ENCODE measurements at places on chromosomes 11 and 22.
A peak's percentile ranks its signal among the peaks of the same experiment; 100 is the strongest.

- DNase-seq = no peak
Measured at GRCh38 chr11:124896071-124896750, 1.5 kb downstream of the ROBO4 start.

- DNase-seq = no peak
Measured at GRCh38 chr11:62046568-62047100, 77.2 kb upstream of the INCENP start.

DNA sequence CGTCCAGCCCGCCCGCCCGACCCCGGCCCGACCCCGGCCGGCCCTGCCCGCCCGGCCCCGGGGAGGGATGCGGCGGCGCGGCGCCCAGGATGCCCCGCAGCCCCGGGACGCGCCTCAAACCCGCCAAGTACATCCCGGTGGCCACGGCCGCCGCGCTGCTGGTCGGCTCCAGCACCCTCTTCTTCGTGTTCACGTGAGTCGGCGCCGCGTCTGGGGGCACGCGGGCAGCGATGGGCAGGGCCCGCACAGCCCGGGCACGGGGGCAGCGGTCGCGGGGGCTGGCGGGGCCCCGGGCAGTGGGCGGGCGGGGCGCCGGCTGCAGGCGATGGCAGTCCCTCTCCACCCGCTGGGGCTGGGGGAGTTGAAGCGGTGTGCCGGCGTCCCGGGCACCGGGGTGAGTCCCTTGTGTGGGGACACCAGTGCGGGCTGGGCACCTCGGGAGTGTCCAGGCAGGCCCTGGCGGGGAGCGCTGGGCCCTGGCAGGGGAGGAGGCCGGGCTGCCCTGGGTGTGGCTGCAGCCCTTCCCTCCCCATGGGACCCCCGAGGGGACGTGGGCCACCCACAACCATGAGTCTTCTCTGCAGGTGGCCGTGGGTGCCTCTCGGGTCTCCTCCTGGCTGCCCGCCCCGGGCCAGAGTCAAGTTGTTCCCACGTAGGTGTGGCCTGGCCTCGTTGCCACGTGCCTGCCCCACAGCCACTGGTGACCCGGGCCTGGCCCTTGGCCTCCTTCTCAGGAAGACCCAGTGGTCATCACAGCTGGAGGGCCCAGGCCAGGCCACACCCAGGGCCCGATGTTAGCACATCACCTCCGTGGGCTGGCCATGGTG lies 468 bp downstream of the ZDHHC8 start:
- DNase-seq = no peak

GRCh38 chr11:110147962-110148709 lies 54.9 kb downstream of the ZC3H12C start:
- no peak for DNase-seq

GRCh38 chr11:122509899-122510298 lies 145.6 kb upstream of the UBASH3B start:
- DNase-seq = no peak

- DNase-seq = no peak
Measured at GRCh38 chr11:122672892-122673291, 17.4 kb downstream of the UBASH3B start.

- no peak for DNase-seq
Measured at GRCh38 chr11:75954039-75954438, 139.0 kb downstream of the UVRAG start.

- DNase-seq = no peak
Measured at GRCh38 chr22:26599505-26599904, 9.6 kb upstream of the TPST2 start.

GRCh38 chr22:19842393-19843106 lies 12.1 kb downstream of the GNB1L start:
- no peak for DNase-seq

DNA sequence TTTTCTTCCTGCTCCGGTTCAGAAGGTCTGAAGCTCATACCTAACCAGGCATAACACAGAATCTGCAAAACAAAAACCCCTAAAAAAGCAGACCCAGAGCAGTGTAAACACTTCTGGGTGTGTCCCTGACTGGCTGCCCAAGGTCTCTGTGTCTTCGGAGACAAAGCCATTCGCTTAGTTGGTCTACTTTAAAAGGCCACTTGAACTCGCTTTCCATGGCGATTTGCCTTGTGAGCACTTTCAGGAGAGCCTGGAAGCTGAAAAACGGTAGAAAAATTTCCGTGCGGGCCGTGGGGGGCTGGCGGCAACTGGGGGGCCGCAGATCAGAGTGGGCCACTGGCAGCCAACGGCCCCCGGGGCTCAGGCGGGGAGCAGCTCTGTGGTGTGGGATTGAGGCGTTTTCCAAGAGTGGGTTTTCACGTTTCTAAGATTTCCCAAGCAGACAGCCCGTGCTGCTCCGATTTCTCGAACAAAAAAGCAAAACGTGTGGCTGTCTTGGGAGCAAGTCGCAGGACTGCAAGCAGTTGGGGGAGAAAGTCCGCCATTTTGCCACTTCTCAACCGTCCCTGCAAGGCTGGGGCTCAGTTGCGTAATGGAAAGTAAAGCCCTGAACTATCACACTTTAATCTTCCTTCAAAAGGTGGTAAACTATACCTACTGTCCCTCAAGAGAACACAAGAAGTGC lies 661 bp upstream of the MALAT1 start:
- DNase-seq = no peak

DNA sequence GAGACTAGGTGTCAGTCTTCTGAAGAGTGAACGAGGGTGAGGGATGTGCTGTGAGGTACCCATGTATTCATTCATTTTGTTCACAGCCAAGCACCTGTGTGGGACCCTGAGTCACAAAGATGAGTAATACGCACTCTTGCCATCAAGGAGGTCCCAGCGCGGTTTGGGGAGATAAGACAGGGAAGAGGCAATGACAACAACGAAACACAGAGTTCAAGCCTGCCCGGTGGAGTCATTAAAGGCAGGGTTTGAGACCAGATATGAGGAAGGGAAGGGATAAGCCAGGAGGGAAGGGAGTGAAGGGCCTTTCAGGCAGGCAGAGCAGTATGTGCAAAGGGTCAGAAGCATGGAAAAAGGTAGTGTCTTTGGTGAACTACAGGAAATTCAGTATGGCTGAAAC lies 4.6 kb downstream of the DCHS1 start:
- no peak for DNase-seq

DNA sequence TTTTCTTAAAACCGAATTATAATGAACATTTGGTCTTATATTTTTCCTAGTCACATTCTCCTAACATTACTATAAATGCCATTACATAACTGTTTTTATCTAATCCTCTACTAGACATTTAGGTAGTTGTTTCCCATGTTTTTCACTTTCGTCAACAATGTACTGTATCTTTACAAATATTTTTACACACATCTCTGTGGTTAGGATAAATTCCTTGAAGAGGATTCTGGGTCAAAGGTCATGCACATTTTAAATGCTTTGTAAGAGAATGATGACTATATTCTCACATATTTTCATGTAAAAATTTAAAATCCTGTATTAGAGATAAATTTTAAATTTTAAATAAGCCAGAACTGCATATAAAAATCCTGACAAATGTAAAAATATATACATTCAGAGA lies 61.3 kb upstream of the CLNS1A start:
- DNase-seq = no peak

DNA sequence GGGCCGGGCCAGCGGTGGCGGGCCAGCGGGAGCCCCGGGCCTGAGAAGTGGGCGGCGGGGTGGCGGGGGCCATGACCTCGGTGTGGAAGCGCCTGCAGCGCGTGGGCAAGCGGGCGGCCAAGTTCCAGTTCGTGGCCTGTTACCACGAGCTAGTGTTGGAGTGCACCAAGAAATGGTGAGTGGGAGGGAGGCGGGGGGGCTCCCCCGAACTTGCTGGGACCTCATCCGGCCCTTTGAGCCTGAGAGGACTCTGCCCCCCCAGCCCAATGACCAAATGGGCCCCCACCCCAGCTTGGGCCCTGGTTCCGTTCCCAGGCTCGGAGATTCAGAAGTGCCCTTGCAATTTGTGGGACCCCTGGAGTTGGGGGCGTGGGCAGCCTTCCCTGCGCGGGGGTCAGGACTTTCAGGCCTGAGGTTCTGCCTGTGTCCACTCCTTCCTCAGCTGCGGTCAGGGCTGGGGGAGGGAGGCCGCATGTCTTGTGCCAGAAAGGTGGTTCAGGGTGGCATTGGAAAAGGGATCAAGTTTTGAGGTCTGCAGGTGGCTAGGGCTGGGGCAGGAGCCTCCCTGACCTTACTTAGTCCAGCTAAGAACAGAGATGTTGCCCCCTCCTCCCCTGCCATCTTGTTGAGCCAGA lies 496 bp downstream of the EHBP1L1 start:
- DNase-seq = peak; percentile 64

All from GM13976 (cell line).